ACHN (cell line): ENCODE measurements at places on chromosomes 2 and 18.
A peak's percentile ranks its signal among the peaks of the same experiment; 100 is the strongest.

GRCh38 chr18:392928-393573 lies 107.5 kb downstream of the COLEC12 start:
- no peak for DNase-seq

GRCh38 chr2:33135645-33136044 lies 188.9 kb downstream of the LTBP1 start:
- DNase-seq = no peak

DNA sequence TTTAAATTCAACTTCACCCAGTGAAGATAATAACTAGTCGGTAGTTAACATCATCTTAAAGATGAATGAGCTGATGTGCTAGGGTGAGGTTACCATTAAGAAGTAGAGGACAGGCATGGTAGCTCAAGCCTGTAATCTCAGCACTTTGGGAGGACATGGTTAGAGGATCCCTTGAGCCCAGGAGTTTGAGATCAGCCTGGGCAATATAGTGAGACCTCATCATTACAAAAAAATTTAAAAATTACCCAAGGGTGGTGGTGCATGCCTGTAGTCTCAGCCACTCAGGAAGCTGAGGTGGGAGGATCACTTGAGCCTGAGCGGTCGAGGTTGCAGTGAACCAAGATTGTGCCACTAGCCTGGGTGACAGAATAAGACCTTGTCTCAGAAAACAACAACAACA lies 4.7 kb downstream of the GALNT5 start:
- DNase-seq = no peak

GRCh38 chr18:5693699-5694294 lies 150.0 kb upstream of the EPB41L3 start:
- DNase-seq = no peak

DNA sequence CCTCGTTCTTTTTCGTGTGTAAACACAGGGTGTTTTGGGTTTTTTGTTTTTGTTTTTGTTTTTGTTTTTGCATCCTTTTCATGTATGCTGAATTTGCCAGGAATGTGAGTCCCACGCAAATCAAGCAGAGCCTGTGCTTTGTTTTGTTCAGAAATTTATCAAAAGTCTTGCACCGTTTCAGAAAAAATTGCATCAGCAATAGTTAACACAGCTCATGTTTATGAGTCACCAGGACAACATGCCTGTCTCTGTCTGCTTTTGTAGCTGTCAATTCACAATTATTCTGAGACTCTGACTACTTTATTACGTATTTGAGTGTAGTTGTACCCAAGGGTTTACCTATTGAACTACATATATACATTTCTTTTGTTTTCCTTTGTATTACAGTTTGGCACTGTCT lies 38.3 kb downstream of the MRPL44 start:
- DNase-seq = peak; percentile 41

DNA sequence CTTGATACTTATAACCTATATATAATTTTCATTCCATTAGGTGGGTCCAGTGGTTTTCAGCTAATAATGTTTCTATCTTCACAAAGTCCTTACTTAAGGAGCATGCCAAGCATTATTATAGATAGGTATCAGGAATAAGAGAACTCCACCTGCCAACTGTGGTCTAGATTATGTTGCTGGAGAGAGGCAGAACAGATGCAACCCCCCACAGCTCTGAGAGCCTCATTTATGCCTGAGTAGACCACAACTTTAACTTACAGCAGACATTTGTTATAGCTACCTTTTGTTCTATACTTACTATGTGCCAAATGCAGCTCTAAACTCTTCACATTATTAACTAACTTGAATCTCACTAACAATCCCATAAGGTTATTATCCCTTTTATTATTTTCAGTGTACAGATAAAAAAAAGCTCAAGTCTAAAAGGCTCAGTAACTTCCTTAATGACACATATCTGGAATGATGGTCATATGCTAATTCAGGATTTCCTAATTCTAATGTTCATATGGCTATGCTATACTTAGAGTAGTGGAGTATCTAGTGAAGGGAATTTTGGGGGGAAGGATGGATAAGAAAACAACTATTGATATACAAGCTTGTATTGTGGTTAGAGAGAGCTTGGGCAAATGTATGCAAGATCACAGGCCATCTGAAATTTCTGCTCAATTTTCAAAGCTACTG lies 119.1 kb upstream of the RND3 start:
- no peak for DNase-seq

DNA sequence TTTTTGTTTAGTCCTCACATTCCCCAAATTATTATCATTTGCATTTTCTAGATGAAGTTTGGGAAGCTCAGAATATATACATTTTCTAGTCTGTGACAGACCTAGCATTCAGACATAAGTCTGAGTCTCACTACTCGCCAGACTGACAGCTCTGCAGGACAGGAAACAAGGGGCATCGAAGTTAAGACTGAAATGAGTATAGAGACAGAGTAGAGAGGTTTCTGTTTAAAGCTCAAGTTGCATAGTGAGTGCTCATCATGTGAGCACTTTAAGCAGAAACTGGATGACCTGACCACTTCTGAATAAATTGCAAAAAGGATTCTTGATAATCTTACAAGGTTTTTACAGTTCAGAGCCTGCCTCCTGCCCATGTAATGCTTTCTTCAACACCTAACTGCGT lies 1.1 kb downstream of the HADHB start:
- peak; percentile 41 for DNase-seq

GRCh38 chr18:53457068-53457467 lies 767.4 kb downstream of the MBD2 start:
- no peak for DNase-seq

- DNase-seq = peak; percentile 83
Measured at GRCh38 chr18:3281456-3282400, 19.8 kb downstream of the MYL12B start.

GRCh38 chr2:86794861-86795260 lies 4.1 kb upstream of the CD8A start:
- no peak for DNase-seq

GRCh38 chr2:214629875-214630274 lies 179.6 kb downstream of the BARD1 start:
- no peak for DNase-seq

- DNase-seq = peak; percentile 64
Measured at GRCh38 chr18:76801567-76802505, 20.5 kb upstream of the ZNF236 start.

GRCh38 chr18:7735626-7736175 lies 168.6 kb downstream of the PTPRM start:
- DNase-seq = no peak

DNA sequence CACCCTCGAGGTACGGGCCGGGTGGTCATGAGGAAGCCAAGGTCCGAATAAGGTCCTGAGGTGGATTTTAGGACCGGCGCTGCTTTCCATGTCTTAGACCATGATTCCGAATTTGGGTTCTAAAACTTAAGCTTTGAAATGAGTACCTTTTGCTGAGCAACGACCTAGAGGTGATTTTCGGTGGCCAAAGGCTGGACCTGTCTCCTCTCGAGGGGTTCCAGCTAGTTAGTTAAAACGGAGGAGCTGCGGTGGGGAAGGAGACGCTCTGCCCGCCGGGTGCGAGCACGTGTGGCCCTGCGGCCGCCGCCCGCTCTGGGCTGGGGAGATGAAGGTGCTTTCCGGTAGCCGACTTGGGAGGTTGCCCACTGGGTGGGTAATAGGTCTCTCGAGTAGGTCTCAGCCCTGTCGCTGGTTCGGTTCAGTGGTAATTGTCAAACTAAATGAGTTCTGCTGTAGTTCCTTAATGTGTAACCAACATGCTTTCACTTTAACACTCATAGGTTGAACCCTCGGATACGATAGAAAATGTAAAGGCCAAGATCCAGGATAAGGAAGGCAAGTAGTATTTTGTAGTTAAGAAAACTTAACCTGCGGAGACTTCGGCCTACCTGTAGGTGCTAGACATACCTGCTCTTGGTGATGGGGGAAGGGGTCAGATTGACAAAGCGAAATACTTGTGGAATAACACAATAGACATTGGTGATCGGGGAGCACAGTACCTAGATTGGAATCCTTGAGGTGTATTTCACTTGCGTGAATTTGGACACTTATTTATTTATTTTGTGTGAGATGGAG lies 572 bp downstream of the RPS27A start:
- peak; percentile 35 for DNase-seq

- no peak for DNase-seq
Measured at GRCh38 chr2:149020432-149020851, 18.1 kb upstream of the LYPD6B start.

DNA sequence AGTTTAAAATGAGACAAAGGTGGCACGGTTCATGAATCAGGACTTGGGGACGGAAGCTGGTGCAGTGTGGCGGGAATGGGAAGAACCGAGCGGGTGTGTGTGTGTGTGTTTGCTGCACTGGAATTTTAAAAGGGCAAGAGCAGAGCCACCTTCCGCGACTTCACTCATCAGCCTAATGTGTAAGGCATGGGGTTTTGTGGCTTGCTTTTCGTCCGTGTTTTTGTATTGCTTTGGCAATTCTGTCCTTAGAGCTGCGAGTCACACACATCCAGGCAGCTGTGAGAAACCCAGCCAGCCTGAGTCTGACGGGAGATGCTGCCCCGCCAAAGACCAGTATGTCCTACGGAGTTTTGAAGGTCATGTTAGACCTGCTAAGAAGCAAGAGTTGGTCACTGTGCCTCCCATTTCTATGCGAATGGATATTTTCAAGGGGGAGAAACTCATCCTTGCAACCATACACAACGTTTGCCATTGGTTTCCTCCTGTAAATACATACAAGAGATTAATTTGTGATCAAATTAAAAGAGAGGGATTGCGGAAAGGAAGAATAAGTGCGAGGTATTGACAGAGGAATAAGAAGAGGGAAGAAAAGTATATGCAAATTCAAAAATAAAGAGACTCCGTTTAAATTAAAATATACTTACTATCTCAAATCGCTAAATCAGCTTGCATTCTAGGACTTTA lies 665 bp upstream of the CACNB4 start:
- peak; percentile 5 for DNase-seq

GRCh38 chr2:179470089-179470488 lies 205.5 kb upstream of the SESTD1 start:
- no peak for DNase-seq

- no peak for DNase-seq
Measured at GRCh38 chr2:15253835-15254286, 307.3 kb downstream of the NBAS start.

DNA sequence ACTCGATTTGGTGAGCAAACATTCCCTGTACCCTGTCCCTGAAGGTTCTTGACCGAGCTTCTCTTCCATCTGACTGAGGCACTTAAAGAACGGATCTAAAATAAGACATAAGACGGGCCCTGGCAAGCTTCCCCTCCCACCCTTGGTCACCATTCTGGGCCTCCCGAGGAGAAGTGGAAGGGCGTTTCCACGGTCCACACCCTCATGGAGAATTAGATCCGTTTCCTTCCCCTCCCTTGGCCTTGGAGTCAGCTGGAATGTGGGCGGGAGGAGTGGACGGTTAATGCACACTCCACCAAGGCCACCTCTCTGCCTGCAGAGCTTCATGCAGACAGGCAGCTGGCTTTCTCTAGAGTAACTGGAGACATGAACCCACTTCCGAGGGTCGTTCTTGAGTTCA lies 257.3 kb upstream of the APCDD1 start:
- no peak for DNase-seq

DNA sequence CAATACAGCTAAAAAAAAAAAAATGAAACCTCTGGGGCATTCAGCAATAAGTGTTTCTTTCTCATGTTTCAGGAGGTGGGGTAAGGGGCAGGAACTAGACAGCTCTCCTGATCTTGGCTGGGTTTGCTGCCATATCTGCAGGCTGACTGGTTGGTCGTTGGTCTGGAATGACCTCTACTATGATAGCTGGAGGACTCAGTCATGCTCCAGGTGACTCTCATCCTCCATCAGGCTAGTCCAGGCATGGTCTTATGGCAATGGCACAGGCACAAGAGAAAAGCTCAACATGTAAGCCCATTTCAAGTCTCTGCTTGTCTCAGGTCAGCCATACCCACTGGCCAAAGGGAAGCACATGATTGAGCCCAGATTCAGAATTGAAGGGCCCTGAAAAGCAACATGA lies 9.5 kb upstream of the SLC1A4 start:
- peak; percentile 12 for DNase-seq

DNA sequence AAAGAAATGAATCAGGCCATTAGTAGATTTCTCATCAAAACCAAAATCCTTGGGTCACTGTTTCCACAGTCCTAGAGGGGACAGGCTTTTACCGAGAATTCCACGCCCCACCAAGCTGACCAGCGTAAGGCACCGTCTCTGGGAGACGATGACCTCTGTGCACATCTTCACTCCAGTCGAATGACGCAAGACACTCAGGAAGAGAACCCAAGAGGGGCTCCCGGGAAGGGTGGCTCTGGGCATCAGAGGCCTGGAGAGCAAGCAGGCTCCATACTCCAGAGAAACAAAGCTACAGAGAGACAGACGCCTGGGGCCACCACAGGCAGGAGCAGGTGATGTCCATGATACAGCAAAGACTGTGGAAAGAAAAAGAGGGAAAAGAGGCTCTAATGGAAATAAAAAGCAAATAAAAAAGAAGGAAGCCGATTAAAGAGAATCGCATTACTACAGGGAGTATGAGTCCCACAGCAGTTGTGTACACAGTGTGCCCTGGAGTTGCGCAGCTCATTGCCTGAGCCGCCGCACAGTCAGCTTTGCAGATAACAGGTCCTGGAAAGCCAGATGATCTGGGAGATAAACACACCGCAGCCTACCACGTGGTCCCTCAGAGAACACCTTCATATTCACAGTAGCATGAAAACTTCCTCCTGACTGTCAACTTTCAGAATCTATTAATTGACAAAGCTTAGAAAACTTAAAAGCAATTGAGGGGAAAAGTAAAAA lies 572.7 kb upstream of the SALL3 start:
- DNase-seq = no peak

- DNase-seq = no peak
Measured at GRCh38 chr2:95063086-95063958, 37.8 kb downstream of the MAL start.

DNA sequence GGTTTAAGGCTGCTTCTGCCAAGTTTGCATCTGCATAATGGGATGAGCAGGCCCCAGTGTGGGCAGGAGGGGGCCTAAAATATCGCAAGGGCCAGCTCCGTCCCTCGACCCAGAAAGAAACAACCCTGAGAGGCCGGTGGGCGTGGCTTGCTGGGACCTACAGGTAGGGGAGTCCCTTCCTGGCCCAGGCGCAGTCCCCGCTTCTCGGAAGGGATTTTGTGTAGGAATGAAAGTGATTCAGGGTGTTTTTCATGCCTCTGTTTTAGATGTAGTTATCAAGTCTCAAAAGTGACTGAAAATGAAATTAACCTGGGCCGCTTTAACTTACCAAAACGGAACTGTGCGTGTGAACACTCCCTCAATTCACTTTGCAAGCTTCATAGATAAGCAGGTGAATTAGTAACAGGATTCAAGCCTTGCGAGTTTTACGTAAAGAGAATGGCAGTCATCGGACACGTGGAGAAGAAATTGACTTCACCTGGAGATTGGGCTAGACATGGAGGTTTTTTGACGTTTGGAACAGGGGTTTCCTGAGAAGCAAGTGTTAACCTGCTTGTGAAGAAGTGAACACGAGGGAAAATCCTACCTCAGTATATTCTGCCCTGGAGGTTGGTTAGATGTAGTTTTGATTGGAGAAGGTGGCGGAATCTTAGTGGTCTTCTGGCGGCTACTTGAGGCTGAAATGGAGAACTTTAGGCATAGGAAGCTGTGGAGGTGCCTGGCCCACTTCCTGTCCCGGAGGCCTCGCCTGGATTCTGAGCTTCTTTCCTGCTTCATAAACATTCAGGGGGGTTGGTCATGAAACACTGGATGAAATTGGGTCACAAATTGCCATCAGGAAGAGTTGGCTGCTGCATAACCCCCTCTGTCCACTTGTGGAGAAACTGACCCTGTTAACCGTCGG lies 1.7 kb downstream of the NCK2 start:
- no peak for DNase-seq
